ENCODE measurements at places on chromosomes 3 and 15. TPM values are rescaled to one million over a fixed set of nuclear protein-coding genes. Genes with fewer than 3 reads are reported as not detected.

Gene KBTBD13
- not detected for total RNA-seq

Gene HYAL3
- 5.6 TPM for total RNA-seq

Gene TMEM212
- total RNA-seq = not detected

Gene EIF4E3
- total RNA-seq = 19.7 TPM

Gene CCR8
- not detected for total RNA-seq

Gene PRKCD
- 0.94 TPM for total RNA-seq

Gene BFSP2
- 2.5 TPM for total RNA-seq

Gene NRROS
- total RNA-seq = 1.6 TPM

Gene CASR
- 0.31 TPM for total RNA-seq

Gene ISLR2
- total RNA-seq = 186 TPM

Gene MYZAP
- total RNA-seq = 0.63 TPM

Gene GOLGA8J
- not detected for total RNA-seq

Gene TMEM158
- total RNA-seq = 21.3 TPM

Gene PARP15
- under 0.01 TPM for total RNA-seq

Gene SKOR1
- 0.63 TPM for total RNA-seq

Gene FOXB1
- not detected for total RNA-seq

Gene CD200
- total RNA-seq = 57.6 TPM

Gene C3orf22
- total RNA-seq = not detected

Gene GOLGA8R
- 1.6 TPM for total RNA-seq

Gene GPR149
- 1.9 TPM for total RNA-seq

Gene PLA2G4D
- total RNA-seq = not detected

Gene UNC45A
- total RNA-seq = 62.6 TPM

Gene TMC3
- 0.31 TPM for total RNA-seq

Gene CKMT1A
- total RNA-seq = 12.2 TPM

Gene CPNE9
- total RNA-seq = 0.31 TPM

Gene SLC28A2
- not detected for total RNA-seq

Gene NRG4
- not detected for total RNA-seq

Gene FBXL22
- total RNA-seq = 0.31 TPM

Gene IP6K1
- total RNA-seq = 66.4 TPM

Gene CDHR4
- total RNA-seq = not detected

Gene PCYT1A
- total RNA-seq = 36.6 TPM

Gene CCR5
- not detected for total RNA-seq

Gene CYP8B1
- total RNA-seq = not detected

Gene B3GALNT1
- total RNA-seq = 88.3 TPM

Gene CD96
- not detected for total RNA-seq

Gene ZNF660
- 28.5 TPM for total RNA-seq

Gene CISH
- 0.63 TPM for total RNA-seq

Gene MST1R
- 3.8 TPM for total RNA-seq

Gene STRC
- 1.6 TPM for total RNA-seq
